Activated CD8-positive, alpha-beta memory T cell treated with anti-CD3 and anti-CD28 coated beads for 4 hours (primary cell): ENCODE measurements at places on chromosomes 2 and 18.

DNA sequence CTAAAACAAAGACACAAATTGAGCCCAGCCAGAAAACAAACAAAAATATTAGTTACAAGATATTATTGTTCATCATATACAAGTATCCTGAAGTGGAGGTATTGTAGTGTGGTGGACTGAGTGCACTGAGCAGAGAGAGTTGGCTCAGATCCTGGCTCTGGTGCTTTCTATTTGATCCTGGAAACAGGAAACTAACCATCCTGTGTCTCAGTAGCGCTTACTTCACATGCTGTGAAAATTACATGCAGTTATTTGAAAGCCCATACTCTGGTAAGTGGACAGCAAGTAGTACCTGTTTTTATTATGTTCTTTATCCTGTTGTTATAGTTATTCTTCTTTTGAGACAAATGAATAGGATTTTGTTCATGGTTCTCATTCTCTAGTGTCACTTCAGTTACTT is 84.3 kb upstream of the CRIM1 start:
- no peak for DNase-seq

DNA sequence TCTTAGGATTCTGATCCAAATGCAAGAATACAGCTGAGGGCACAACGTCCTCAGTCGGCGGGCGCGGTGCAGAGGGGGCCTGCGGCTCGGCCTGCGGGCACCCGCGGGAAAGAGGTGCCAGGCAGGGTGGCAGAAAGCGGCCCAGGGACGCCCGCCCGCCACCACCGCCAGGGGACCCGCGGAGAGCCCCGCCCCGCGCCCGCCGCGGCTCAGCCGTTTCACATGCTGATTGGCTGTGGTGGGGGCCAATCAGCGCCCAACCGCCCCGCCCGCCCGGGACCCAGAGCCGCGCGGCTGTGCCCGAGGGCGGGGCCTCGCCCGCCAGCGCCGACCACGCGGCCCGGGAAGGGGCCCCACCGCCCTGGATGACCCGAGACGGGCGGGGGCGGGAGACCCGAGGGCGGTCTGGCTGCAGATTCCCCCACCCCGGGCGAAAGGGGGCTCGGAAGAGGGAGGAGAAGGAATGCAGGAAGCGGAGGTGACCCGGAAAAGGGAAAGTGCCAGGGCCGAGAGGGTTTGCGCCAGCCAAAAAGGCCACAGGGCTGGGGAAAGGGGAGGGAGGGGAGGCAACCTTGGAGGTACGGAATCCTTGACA is 8.0 kb downstream of the IRS1 start:
- DNase-seq, result peak; percentile 83

DNA sequence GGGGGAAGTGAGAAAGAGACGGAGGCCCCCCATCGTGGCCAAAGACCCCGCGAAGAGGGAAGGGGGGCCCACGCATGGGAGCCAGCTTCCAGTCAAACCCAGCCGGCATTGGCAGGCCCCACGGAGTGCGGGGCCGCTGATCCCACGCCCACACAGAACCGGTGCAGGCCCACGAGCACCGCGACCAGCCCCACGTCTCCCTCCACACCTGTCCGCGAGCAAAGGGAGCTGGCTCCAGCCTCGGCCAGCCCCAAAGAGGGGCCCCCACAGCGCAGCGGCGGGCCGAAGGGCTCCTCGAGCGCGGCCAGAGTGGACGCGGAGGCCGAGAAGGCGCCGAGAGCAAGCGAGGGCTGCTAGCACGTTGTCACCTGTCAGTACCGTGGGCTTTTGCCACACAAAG is 125.0 kb upstream of the TWIST2 start:
- DNase-seq, result no peak

DNA sequence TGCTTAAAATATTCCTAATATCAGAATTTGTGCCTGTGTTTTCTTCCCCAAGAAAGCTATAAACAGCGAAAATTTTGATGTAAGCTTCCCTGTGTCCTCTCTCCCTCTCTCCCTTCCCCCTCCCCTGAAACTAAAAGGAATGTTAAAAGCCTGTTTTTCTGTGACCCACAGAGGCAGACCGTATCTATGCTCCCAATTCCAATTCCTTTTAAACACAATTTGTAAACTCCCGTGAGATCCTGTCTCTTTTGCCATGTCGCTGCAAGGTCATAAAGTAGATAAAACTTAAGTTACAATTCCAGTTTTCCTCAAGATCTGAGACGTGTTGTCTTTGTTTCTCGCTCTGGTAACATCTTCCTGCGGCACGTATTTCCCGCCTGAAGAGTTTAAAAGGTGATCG is 23.3 kb downstream of the SKA1 start:
- DNase-seq, result no peak

DNA sequence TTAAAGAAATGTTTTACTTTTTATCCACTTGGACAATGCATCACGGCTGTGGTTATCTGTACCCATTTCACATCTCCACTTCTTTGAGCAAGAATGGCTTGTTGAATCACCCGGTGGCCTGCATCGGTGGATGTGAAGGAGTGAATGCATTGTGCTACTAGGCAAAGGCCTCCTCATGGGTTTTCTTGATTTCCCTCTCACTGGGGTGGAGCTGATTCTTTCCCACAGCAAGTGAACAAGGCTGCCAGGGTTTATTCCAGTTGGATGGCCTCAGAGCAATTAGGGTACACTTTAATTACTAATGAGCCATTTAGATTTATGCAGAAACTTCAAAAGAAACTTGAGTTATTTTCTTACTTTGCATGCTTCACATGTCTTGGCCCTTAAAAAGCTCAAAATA is 387.1 kb downstream of the RND3 start:
- DNase-seq, result no peak

- no peak for DNase-seq
Measured at GRCh38 chr18:23133860-23134779, 1.2 kb upstream of the CABLES1 start.

GRCh38 chr2:121334581-121335293 is 49.7 kb upstream of the TFCP2L1 start:
- DNase-seq, result no peak

- DNase-seq, result no peak
Measured at GRCh38 chr2:84799772-84800171, 81.1 kb downstream of the TRABD2A start.

DNA sequence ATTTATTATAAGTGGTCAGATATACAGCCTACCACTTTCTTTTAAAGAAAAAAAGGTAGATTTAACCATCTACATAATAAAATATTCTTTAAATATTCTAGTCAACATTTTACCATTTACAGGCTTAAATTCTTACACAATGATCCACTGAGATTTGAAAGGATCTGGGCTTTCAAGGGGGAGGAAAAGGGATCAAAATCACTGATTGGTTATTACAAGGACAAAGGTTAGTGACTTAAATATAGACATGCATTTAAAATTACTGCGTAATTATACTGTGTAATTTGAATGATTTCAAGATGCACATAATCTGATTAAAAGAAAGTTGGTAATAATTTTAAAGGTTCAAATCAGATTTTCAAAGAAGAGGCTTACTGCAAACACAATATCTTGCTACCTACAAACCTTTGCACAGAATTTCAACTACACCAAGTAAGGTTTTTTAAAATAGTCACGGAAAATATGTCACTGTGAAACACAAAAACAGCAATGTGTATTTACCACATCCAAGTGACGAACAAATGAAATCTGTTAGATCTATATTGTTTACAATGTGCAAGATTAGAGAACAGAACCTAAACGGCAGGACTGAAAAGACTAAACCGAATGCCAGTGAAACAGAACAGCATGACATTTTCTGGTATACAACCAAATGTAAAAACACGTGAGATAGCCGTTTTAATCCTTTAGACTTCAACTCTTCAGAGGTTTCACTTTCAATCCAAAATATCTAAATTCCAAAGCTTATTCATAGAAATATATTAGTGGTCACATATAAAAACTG is 40.8 kb downstream of the RTN4 start:
- DNase-seq, result no peak

- DNase-seq, result no peak
Measured at GRCh38 chr2:120859128-120859527, 123.5 kb downstream of the GLI2 start.

GRCh38 chr2:207589143-207589542 is 36.1 kb downstream of the METTL21A start:
- DNase-seq, result no peak

GRCh38 chr2:62038975-62039771 is 133.7 kb downstream of the COMMD1 start:
- no peak for DNase-seq

DNA sequence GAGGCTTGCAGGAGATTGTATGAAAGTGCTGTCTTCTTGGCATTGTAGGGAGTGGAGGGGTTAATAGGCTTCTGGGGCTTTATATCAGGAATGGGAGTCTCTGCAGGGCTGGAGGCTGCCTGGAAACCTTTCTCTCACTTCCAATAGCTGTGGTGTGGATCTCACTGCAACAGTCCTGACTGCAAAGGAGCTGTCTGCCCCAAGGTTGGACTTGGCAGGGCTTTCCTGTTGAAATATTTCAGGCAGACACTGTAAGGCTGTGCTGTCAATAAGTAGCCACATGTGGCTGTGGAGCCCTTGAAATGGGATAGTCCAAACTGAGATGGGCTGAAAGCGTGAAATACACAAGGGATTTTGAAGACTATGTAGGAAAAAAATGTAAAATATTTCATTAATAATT is 399.1 kb upstream of the SPRED2 start:
- DNase-seq, result no peak

- no peak for DNase-seq
Measured at GRCh38 chr18:7848054-7848412, 280.9 kb downstream of the PTPRM start.

- no peak for DNase-seq
Measured at GRCh38 chr18:9029131-9029530, 73.4 kb upstream of the NDUFV2 start.

GRCh38 chr2:175889701-175890302 is 112.3 kb downstream of the LNPK start:
- DNase-seq, result no peak

DNA sequence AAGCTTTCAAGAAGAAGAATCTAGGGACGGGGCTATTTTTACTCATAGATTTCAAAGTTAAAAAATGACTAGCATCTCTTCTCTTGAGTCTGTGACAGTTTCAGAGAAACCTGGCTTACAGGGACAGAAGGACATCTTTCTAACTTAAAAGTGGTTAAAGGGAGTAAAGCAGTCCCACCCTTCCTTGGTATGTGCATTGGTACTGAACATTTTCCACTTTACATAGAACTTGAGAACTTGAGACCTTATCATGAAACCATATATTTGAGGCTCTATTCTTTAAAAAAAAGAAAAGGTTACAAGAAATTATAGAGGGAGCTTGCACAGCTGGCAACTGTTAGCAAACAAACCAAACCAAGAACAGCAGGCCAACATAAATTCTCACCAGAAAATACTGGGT is 73.4 kb upstream of the GAREM1 start:
- DNase-seq, result no peak

DNA sequence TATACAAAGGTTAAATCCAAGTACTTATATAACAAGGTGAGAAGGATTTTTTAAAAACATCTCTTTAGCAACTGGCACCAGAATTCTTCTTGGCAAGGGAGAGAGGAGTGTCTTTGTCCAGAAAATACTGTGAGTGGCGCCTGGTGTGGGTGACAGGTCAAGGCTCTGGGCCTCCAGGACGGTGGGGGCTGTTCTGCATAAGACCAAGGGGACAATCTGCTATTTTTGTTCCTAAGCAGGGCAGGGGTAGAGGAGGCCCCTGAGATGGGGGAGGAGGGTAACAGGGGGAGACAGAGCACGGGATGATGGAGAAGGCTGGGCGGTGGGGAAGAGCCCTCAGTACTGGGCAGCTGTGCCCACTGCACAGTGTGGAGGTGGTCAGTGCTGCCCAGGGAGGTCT is 51.6 kb upstream of the TAF1B start:
- DNase-seq, result no peak

DNA sequence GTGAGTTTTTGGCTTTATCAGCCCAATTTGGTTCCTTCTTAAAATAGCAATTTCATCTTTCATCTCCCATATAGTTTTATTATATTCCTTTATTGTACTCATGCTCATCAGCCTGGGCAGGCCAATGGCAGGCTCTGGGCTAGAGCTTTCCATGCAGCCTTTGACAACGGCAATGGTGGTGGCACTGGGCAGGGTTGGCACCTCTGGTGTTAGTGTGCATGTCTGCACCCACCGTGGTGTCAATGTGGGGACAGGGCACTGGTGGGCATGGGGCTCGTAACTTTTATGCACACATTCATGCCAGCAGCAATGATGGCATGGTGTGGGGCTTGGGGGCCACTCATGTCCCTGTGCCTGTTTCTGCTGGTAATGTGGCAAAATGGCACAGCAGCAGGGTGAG is 1305.4 kb downstream of the DSC3 start:
- DNase-seq, result no peak

DNA sequence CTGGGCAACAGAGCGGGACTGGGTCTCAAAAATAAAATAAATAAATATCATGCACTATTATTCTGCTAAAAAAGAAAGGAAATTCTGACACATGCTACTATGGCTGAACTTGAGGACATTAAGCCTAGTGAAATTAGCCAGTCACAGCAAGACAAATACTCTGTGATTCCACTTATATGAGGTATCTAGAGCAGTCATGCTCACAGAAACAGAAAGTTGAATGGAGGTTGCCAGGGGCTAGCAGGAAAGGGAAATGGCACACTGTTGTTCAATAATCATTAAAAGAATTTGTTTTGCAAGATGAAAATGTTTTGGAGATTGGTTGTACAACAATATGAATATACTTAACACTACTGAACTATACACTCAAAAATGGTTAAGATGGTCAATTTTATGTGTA is 60.8 kb downstream of the NCKAP1 start:
- DNase-seq, result no peak

DNA sequence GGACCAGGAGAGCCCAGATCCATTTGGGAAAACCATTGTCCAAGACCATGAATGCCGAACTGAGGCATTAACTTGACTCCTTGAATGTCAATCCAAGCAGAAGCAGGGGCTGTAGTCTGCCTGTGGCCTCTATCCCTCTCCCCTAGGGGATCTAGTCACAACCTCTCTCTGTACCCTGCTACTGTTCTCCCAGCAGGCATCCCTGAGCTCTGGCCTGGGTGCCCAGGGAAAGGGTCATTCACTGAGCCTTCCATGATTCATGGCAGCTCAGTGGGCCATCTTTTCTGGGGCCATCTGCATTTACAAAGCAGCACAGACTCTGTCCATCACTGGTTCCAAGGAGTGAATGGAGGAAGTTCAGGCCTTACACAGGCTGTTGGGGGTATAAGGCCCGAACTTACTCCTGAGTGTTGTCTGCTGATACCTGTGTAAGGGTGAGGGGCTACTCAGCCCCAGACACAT is 151.8 kb downstream of the ZFP36L2 start:
- DNase-seq, result no peak

DNA sequence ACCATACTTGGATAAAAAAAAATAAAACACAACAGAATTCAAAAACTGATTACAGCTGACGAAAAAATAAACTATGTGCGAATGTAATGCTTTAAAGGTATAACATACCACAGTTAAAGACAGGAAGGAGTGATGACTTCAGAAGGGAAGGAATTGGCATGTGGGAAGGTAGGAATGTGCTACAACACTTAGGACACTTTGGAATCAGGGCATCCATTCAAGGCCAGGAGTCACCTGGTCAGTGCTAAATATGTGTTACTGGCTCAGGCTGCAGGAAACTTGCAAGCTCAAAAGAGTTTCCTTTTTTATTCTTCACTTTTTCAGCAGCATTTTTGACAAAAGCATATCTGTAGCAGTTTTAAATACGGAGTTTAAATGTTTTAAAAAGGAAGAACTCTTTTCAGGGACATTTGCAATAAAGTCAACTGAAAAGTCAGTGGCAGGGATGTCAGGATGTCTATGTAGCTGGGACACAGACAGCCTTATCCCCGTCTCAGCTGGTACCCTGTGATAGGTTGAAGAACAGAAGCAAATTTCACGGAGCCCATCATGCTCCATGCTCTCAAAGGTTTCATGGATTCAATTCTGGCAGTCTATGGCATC is 138.0 kb upstream of the KLHL14 start:
- no peak for DNase-seq
